ENCODE measurements at places on chromosomes 7 and 10.

DNA sequence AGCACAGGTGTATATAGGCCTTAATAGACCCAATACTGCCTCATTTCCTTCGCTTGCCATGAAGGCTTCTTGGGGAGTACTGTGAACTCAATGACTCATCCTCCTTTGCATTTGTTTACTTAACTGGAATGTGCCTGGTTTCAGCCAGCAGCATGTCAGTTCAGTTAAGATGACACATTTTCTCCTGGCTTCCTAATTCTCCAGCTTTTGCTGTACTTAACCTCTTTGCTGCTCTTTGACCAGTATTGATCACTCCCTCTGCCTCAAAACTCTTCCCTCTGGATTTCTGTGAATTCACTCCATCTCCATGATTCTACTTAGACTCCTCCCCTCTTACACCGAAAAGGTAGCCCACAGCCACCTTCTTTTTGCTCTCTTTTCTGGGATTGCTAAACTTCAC is 135.7 kb downstream of the MAGI2 start:
- DNase-seq: no peak

DNA sequence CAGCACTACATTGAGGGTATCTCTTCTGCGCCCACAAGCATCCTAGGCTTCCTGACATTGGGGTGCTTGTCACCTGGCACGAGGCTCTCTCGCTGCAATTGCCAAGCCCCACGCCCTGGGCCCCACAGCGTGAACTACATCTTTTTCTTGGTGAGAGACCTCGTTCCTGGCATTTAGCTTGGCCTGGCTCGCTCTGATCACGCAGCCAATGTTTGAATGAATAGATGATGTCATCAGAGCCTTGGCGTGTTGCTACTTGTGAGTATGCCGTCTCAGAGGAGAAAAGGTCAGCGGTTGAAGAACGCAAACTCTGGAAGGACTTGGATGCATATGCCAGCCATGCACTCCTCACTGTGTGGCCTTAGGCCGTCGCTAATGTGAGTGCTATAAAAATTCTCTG is 150.2 kb upstream of the AUTS2 start:
- no peak for DNase-seq

DNA sequence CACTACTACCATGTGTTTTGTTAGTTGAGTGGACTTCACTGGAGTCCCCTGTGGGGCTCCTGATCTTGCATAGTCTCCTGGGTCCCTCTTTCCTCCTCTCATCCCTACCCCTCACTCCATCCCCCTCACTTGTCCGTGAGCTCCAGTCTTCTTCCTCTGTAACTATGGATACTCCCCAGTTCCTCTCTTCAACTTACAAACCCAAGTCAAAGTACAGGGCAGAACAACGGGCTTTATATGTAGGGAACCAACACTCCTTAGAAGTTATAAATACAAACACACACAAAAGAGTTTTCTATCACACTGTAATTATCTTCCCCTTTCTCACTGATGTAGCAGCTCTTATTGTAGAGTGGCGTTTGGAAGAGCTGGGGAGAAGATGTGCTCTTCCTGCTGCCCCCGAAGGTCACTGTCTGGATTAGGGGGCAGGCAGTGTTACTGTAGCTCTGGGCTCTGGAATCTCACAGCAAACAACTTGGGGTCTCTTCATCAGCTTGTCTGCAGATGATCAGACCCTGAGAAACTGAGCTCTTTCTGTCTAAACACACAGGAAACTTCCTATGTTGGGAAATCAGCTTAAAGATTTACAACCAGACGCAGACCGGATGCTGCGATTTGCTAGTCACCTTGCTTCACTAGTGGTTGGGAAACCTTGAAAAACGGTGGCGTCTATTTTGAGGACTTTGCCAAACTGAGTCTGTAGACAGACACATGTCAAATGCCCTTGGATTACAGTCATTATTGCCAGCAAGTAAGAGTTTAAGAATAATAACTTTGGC is 13.6 kb downstream of the SNX10 start:
- DNase-seq: no peak

GRCh38 chr10:71213127-71213621 is 804 bp downstream of the UNC5B start:
- no peak for DNase-seq

DNA sequence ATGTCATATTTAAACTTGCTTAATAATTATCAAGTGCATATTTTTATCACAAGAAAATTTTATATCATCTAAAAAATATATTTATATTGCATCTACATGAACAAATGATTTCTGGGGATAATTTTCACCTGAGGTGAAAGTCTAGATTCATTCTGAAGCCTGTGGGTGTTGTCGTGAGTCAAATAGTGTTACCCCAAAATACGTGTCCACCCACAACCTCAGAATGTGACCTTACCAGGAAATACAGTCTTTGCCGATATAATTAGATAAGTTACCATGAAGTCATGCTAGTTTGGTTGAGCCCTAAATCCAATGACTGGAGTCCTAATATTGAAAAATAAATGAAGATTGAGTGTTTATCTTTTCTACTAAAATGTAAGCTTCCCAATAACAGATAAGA is 203.0 kb upstream of the MDFIC start:
- DNase-seq: no peak

GRCh38 chr10:72509941-72510340 is 115.9 kb downstream of the MICU1 start:
- no peak for DNase-seq

DNA sequence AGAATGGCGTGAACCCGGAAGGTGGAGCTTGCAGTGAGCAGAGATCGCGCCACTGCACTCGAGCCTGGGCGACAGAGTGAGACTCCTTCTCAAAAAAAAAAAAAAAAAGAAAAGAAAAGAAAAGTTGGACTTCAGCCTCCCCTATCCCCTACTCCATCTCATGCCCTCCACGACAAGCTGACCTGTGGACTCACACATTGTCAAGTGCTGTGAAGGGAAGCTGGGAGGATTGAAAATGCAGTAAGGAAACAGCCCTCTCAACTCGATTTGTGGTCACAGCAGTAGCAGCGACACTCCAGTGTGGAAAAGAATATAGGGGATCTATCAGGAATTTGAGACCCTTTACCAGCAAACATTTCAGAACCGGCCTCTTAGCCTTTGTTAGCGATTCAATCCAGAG is 103.6 kb upstream of the SVIL start:
- no peak for DNase-seq

GRCh38 chr7:102313997-102314780 is 27.5 kb downstream of the SH2B2 start:
- no peak for DNase-seq

GRCh38 chr7:91988213-91988612 is 47.6 kb downstream of the AKAP9 start:
- no peak for DNase-seq

DNA sequence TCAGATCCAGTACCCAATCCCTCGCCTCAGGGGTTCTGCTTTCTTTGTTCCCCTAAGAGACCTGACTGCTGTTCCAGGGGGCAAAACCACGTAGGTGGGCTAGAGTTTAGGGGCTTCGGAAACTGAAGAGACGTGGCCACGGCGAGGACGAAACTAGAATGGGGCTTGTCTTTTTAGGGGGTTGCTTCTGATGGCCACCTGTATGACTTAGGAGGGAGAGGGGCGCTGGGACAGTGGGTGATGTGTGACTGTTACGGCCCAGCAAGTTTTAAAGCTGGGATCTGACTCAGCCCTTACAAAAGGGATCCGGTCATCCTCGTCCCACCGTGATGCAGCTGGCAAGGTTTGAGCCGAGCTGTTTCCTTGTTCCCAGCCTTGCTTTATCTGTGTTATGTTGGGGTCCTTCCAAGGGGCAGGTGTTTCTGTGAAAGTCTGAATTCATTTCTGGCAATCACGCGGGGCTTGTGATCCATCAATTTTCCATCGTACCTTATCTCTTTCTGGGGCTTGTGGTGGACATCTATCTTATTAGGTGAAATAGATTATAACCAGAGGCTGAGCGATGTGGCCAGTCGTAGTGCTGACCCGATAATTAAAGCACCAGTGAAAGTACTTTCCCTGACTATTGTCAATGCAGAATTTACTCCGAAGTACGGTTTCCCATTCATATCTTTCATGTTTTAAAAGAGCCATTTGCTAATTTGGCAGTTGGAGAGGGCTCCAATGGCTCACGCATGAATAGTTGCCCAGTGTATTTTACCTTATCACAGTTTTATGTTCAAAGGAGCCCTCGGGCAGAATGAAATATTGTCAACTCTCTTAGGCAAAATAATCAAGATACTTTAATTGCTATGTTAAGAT is 830 bp downstream of the MET start:
- DNase-seq: no peak

- no peak for DNase-seq
These were observed 468.9 kb downstream of the DNAJB6 start for GRCh38 chr7:157805713-157806112.

DNA sequence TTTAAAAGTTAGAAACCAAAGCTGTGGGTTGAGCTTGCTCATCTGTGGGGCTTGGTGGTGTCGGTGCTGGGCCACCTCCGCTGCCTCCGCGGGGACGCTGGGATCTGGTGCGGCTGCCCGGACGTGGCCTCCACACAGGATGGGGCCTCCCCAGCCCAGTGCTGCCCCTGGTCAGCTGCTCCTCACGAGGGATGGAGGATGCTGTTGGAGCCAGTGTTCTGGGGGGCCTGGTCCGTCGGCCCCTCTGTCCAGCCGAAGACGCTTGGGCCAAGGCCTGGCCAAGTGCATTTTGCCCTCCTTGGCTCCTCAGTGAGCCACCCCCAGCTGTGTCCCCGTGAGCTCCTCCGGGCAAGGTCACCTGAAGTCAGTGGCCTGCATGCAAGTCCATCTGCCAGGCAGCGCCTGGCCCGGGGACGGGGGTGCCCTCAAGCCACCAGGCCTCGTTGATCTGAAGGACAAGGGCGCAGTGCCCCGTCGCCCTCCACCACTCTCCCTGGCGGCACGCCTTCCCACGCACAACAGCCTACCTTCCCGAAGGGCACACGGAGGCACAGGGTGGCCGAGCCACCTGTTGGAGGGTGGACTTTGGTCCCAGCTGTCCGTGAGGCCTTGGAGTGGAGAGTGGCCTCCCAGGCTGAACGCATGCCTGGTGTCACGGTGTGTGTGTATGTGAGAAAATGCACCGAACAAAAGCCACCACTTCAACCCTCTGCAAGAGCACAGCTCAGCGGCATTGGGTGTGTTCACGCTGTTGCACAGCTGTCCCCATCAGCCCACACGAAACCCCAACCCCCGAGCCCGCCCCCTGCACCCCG is 27.3 kb downstream of the KNDC1 start:
- DNase-seq: no peak

DNA sequence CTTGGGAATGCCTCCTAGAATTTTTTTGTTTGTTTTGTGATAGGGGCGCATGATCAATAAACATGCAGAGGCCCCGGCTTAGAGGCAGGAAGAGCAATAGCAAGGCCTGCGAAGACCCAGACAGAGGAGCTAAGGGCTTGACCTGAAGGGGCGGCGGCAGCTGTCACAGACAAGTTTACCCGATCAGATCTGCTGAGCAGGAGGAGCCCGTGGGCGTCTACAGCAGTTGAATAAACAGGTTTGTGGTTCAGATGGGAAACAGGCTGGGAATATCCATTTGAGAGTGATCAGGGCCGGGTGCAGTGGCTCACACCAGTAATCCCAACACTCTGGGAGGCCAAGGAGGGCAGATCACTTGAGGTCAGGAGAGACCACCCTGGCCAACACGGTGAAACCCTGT is 126.0 kb upstream of the CALN1 start:
- no peak for DNase-seq

- DNase-seq: no peak
These were observed 169.2 kb downstream of the ZNF438 start for GRCh38 chr10:30862486-30862885.

DNA sequence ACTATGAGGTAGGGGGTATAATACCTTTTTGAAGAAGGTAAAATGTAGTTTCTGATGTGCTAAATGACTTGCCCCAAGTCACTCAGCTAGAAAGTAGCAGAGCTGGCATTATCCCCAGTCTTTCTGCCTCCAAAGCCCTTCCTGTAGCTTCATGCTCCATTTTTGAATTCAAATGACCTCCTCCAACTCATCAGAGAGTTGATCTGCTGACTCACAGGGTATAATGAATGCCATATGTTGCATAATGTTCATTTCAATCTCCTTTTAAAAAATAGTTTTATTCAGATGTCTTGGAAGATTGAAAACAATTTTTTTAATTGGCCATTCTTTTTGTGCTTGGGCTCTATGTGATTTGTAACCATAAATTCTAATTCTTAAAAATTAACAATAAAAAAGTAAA is 272.8 kb upstream of the IMMP2L start:
- DNase-seq: no peak

DNA sequence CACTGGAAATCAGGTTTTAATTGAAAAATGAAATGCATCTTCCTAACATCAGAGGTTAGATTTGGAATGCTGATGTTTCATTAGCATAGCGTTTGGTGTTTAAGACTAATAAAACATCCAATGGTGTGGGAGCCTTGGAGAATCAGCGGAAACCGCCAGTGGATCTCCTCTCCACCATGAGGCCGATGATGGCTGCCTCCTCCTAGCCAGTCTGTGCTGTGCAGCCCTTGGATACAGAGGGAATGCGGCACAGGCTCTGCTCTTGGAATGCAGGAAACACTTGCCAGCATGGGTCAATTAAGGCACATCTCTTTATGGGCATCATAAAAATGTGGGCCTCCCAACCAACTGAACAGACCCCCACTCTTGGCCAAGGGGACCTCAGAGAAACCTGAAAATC is 259.9 kb downstream of the GLRX3 start:
- DNase-seq: no peak

- no peak for DNase-seq
These were observed 67.9 kb downstream of the MTURN start for GRCh38 chr7:30202671-30203070.

DNA sequence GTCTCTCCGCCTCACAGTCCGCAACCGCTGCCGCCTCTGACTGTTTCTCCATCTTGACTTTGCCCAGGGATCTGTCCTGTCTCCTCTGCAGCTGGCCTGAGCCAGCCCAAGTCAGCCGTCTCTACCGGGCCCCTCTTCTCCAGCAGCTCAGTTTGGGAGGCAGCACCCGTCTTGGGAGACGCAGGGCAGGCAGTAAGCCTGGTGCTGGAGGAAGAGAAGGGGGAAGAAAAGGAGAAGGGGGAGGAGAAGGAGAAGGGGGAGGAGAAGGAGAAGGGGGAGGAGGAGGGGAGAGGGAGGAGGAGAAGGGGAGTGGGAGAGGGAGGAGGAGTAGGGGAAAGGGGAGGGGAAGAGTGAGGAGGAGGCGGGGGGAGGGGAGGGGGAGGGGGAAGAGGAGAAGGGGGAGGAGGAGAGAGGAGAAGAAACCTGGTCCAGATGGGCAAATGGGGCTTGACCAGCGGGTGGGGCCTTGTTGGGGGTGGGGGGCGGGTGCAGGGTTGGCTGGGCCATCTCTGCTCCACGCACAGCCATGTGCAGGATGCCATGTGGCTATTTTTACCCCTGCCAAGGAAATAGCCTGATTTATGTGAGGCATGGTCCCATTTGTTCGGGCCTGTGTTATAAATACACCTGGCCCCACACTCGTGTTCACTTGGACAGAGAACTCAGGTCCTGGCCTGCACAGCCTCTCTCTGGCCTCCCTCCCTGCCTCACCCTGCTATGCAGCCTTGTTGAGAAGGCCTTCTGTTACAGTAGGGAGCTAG is 35.9 kb upstream of the FZD9 start:
- DNase-seq: no peak

Measured in immature natural killer cell (primary cell).